ENCODE measurements at places on chromosomes 5 and 9. TPM values are rescaled to one million over a fixed set of nuclear protein-coding genes. Genes with fewer than 3 reads are reported as not detected.

Gene CAAP1
- total RNA-seq: 13.5 TPM

Gene CDC25C
- total RNA-seq: 5.7 TPM

Gene TLX3
- total RNA-seq: not detected

Gene C9
- total RNA-seq: not detected

Gene PCDHB8
- total RNA-seq: 0.88 TPM

Gene MARVELD2
- total RNA-seq: not detected

Gene GNPDA1
- total RNA-seq: 25.1 TPM

Gene SVEP1
- 7.5 TPM for total RNA-seq

Gene NCS1
- 105 TPM for total RNA-seq

Gene DMGDH
- not detected for total RNA-seq

Gene TXNDC8
- not detected for total RNA-seq

Data from HFFc6 (cell line).